ENCODE measurements at places on chromosomes 16 and 17. TPM values are rescaled to one million over a fixed set of nuclear protein-coding genes. Genes with fewer than 3 reads are reported as not detected.

SLC16A6 gene
- total RNA-seq, result 0.24 TPM

EPOP gene
- total RNA-seq, result 10.0 TPM

- H3K27ac ChIP-seq, result no peak overlapping the region
- DNase-seq, result no peak
- H3K4me3 ChIP-seq, result no peak overlapping the region
- H3K4me1 ChIP-seq, result peaks cover 5% of the 10 kb centered on the region
- H3K27me3 ChIP-seq, result peaks cover 56% of the 10 kb centered on the region
These were observed 9.5 kb downstream of the ABI3 start for GRCh38 chr17:49219987-49220386.

GRCh38 chr16:28606291-28607115 lies 3.3 kb downstream of the SULT1A1 start:
- no peak overlapping the region for H3K4me3 ChIP-seq
- no peaks in the 10 kb centered on the region for H3K27me3 ChIP-seq
- no peak overlapping the region for H3K27ac ChIP-seq
- H3K4me1 ChIP-seq, result peaks cover 17% of the 10 kb centered on the region
- DNase-seq, result no peak

- no peaks in the 10 kb centered on the region for H3K27me3 ChIP-seq
- H3K4me3 ChIP-seq, result no peak overlapping the region
- no peaks in the 10 kb centered on the region for H3K36me3 ChIP-seq
- H3K27ac ChIP-seq, result no peak overlapping the region
- DNase-seq, result no peak
These were observed 18.4 kb downstream of the BAIAP2 start for GRCh38 chr17:81053041-81053970.

DNA sequence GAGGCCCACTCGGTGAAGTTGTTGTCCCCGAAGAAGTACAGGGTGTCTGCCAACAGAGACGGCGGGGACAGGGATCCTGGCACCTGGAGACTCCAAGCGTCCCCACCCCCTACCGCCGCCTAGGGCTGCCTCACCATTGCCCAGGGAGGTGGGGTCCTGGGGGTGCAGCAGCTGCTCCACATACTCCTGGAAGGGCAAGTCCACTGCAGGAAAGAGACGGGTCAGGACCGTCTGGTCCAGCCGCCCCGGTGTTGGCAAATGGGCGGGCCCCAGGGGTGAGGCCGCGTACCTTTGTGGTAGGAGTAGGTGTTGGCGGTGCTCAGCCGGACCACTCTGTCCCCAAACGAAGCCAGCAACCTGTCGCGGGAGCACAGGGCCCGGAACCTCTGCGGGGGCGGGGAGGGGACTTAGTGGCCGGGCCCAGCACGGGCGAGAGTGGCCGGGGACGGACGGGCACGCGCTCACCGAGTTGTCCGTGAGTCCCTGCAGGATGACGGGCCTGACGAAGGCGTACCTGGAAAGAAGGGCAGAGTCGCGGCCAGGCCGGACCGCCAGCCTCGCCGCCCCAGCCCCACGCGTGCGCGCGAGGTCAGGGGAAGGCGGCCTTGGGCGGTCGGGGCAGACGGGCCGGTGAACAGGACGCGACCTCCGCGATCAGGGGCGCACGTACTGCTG lies 601 bp downstream of the JMJD8 start:
- H3K4me3 ChIP-seq, result peak overlapping the region; percentile 79
- peak overlapping the region; percentile 49 for H3K27ac ChIP-seq
- peaks cover 11% of the 10 kb centered on the region for H3K4me1 ChIP-seq
- H3K36me3 ChIP-seq, result peaks cover 10% of the 10 kb centered on the region
- no peaks in the 10 kb centered on the region for H3K27me3 ChIP-seq

- peak overlapping the region; percentile 10 for H3K27ac ChIP-seq
- no peaks in the 10 kb centered on the region for H3K27me3 ChIP-seq
- peaks cover 27% of the 10 kb centered on the region for H3K4me1 ChIP-seq
These were observed 4.5 kb downstream of the PRKAR1A start for GRCh38 chr17:68516732-68517131.

DNA sequence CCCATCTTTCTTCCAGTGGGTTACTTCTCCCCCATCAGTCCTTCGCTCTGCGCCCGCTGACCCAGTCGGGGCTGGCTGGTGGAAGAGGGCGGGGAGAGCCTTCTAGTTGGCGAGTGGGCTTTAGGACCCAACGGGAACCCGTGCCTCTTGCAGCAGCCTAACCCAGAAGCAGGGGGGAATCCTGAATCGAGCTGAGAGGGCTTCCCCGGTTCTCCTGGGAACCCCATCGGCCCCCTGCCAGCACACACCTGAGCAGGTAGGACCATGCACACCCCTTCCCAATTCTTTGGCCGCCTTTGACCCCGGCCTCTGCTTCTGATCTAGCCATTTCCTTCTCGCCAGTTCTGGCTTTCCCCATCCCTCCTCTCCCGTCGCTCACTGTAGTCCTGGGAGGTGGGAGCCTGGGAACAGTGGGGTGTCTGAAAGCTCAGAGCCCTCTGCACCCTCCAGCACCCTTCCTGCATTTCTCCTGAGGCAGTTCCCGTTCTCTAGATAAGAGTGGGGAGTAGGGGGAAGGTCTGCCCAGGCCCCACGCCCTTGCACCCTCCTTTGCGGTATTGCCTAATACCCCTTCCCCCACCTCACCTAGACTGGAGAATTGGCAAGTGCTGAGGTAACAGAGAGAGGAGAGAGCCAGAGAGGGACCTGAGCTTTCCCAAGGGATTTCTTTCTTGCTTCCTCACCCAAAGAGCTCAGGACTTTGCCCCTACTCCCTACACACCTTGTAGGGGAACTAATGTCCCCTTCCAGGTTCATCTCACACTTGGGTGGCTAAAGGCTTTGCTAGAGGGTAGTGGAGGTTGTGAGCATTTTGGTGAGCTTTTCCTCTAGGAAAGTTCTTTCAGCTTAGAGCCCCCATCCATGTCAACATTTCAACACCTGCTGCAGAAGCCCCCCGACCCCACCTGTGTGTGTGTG lies at the start of gene RARA:
RARA (plus strand) TSS at position 150 of the 918 bp plus-strand sequence. CDS start 22,039 bp downstream, outside the sequence.
- H3K4me3 ChIP-seq, result no peak within 1 kb of the TSS
- no peak for DNase-seq
- H3K36me3 ChIP-seq, result no peaks in the 10 kb centered on the region
- no peaks in the 10 kb centered on the region for H3K27me3 ChIP-seq

DNA sequence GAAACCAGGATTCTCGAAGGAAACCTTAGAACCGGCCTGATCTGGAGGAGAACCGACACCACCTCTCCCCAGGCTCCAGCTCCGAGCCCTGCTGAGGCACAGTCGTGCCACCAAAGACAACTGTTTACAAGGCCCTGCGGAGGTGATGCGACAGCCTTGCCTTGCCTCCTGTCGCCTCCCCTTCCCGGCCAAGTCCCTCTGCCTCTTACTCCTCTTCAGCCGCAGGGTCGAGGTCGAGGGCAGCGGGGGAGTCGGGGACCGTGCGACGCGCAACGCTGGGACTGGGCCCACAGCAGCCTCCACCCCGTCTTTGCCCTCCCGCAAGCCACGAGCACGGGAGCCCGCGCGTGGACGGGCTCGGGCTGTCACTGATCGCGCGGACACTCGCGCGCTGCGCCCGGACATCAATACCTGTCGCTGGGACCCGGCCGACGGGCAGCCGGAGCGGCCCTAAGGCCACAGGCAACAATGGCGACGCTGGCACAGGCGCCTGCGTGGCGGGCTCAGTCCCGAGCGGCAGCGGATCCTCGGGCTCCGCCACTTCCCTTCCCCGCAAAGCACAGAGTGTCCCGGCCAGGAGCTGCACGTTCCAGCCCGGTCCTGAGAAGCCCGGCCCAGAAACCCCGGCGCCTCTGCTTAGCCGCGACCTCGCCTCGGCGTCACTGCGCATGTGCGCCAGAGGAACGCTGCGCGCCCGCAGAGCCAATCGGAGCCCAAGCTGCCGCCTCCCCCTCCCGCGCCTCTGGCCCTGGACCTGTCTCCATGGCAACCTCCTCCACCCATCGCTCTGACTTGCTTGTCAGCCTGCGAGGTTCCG lies at the start of gene ZNF287:
ZNF287 (minus strand) TSS at position 664 of the 817 bp plus-strand sequence. CDS start 1,473 bp downstream, outside the sequence.
- H3K4me3 ChIP-seq, result peak within 1 kb of the TSS; percentile 82
- H3K36me3 ChIP-seq, result peaks cover 5% of the 10 kb centered on the region
- H3K27ac ChIP-seq, result peak within 1 kb of the TSS; percentile 70

DNA sequence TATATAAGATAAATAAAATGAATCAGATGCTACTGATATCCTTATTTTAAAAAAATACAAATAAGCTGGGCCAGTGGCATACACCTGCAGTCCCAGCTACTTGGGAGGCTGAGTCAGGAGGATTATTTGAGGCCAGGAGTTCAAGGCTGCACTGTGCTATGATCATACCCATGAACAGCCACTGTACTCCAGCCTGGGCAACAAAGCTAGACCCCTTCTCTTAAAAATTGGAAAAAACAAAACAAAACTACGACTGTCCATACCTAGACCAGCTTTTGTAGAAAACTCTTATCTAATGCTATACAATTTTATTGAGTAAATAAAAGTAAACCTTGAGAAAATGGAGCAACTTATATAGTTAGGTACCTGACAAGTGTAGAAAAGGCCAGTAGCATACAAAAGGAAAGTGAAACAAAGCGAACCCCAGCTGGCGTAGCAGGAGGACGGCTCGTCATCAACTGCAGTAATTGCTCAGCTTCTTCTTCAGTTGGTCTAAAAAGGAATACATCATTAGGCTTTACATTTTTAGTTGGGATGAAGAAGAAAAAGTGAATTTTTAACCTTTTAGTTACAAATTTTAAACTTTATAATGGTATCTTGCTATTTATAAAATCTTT lies 23.6 kb downstream of the INTS2 start:
- no peak overlapping the region for H3K4me3 ChIP-seq
- no peak for DNase-seq
- no peak overlapping the region for H3K27ac ChIP-seq

DNA sequence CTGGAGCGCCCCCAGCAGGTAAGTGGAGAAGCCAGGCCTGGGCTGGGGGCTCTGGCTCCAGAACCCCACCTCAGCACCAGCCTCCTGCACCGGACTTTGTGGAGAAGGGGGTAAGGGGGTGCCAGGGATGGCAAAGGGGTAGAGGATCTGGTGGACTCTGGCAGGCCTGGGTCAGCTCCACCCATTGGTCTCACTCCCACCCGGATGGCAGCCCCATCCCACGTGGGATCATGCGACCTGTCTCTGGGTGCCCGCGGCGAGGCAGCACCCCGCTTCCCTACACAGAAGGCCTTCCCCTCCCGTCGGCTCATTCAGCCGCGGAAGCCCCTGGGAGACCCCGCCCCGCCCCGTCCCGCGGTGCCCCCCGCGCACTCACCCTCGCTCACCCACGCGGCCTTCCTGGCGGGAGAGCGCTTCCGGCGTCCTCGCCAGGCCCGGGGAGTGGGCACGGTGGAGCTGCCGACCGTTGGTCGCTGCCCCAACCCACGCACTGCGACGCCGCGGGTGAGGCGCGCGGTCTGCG lies 498 bp upstream of the PLEKHG4 start:
- no peak overlapping the region for H3K27ac ChIP-seq
- H3K27me3 ChIP-seq, result peaks cover 19% of the 10 kb centered on the region
- H3K4me3 ChIP-seq, result peak overlapping the region; percentile 50

DNA sequence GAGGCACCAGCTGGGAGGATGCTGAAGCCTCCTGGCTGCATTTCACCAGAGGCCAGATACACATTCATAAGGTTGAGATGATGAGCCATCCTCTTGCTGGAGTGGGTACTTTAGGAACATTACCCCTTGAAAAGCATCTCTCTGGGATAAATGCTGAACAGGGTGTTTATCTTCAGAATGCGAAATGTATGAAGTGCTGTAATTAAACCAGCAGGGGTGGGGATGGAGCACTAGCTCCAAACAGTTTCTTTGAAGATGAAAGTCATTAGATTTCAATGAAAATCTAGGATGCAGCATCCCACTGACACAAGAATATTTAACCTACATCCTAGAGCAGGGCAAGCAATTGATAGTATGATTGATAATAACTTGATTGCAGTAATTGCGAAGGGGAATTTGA lies 158.1 kb downstream of the CYLD start:
- no peak overlapping the region for H3K27ac ChIP-seq
- DNase-seq, result no peak
- peaks cover 11% of the 10 kb centered on the region for H3K27me3 ChIP-seq
- no peaks in the 10 kb centered on the region for H3K36me3 ChIP-seq

DNA sequence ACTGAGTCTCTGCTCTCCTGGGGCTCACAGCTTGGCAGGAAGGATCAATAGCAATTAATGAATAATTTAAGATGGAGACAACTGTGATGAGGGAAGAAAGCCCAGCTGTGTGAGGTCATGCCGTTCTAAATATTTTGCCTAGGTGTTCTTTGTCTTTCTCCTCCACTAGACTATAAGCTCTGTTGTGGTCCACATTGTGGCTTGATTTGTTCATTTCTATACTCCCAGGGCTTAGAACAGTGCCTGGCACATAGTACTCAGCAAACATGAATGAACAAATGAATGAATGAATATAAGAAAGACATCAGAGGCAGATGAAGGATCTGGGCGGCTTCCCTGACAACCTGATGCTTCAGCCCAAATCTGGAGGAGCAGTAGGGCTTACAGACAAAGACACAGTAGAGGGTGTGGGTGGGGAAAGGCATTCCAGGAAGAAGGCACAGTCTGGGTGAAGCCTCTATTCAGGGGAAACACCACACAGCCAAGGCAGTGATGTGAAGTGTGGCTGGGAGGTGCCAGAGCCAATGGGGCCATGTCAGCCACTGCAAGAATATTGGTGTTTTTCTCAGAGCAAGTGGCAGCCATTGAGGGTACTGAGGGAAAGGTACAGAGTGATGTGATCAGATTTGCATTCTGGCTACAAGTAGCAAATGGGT lies 8.3 kb downstream of the CDH13 start:
- peaks cover 7% of the 10 kb centered on the region for H3K27me3 ChIP-seq
- H3K36me3 ChIP-seq, result no peaks in the 10 kb centered on the region
- H3K27ac ChIP-seq, result no peak overlapping the region
- H3K4me1 ChIP-seq, result peaks cover 16% of the 10 kb centered on the region

DNA sequence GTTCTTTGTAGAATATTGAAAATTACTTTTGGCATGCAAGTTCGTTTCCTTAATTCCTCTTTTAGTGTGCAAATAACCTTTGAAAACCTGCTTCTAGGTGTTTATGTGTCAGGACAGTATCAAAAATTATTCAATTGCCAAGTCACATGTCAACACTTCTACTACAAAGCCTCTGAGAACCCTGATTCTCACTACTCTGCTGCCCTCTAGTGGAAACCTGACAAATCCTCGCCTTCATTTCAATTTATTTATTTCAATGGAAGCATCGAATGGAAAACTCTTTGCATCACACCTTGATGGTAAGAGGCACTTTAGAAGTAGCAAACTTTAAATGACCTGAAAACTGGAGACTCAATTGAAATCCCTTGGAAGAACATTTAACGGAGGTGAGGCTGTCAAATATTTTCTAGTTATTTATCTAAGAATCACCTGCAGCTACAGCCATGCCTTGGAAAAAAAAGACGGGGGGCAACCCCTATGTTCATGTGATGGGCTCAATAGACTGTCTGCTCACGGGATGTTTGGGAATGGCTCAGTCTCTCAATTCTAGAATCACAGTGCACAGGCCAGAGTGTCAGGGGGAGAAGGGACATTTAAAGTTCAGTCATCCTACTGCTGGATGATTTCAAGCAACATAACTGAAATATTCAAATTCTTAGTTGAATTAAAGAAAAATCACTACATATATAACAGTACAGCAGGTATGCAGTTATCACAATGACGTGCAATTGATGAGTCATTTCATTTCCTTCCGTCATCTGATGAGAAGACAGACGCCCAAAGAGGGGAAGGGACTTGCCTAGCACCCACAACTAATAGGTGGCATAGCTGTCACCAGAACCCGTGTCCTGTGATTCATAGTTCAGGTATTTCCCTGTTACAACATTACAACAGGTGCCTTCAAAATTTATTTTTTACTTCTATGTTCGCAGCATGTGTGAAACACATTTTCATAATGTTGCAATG lies 563.9 kb downstream of the TOX3 start:
- H3K36me3 ChIP-seq, result no peaks in the 10 kb centered on the region
- H3K4me1 ChIP-seq, result no peaks in the 10 kb centered on the region
- no peak overlapping the region for H3K27ac ChIP-seq
- H3K27me3 ChIP-seq, result peaks cover 49% of the 10 kb centered on the region
- DNase-seq, result peak; percentile 42

Measured in progenitor cell of endocrine pancreas (in vitro differentiated cells).